ENCODE measurements at places on chromosomes 1 and 21. TPM values are rescaled to one million over a fixed set of nuclear protein-coding genes. Genes with fewer than 3 reads are reported as not detected.
A peak's percentile ranks its signal among the peaks of the same experiment; 100 is the strongest.

GRCh38 chr1:2314273-2314802, 77.0 kb downstream of the MORN1 start:
- H3K27me3 ChIP-seq: no peaks in the 10 kb centered on the region
- peak overlapping the region; percentile 57 for H3K4me3 ChIP-seq
- H3K36me3 ChIP-seq: peaks cover 6% of the 10 kb centered on the region

DNA sequence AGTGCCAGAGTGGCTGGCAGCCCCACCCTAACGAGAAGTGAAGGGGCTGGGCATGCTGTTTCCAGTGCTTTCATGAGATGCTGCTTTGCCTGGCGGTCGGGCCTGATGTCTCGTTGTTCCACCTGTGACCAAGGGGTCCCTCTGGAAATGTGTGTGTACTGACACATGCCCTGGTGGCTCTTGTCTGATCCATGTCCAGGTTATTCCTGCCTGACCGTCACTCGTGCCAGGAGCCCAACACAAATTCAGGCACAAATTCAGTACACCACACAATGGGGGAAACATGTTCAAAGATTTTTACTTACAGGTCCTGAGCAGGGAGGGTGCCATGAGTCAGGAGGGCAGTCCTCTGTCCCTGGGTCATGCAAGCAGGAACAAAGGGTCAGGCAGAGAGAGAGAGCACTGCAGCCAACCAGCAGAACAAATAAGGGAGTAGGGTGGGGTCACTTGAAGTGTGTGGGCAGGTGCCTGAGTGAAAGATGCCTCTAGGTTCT, 76.3 kb downstream of the ADARB1 start:
- no peak for DNase-seq
- H3K27ac ChIP-seq: no peak overlapping the region
- H3K27me3 ChIP-seq: no peaks in the 10 kb centered on the region
- H3K4me3 ChIP-seq: no peak overlapping the region
- peaks cover 32% of the 10 kb centered on the region for H3K4me1 ChIP-seq

DNA sequence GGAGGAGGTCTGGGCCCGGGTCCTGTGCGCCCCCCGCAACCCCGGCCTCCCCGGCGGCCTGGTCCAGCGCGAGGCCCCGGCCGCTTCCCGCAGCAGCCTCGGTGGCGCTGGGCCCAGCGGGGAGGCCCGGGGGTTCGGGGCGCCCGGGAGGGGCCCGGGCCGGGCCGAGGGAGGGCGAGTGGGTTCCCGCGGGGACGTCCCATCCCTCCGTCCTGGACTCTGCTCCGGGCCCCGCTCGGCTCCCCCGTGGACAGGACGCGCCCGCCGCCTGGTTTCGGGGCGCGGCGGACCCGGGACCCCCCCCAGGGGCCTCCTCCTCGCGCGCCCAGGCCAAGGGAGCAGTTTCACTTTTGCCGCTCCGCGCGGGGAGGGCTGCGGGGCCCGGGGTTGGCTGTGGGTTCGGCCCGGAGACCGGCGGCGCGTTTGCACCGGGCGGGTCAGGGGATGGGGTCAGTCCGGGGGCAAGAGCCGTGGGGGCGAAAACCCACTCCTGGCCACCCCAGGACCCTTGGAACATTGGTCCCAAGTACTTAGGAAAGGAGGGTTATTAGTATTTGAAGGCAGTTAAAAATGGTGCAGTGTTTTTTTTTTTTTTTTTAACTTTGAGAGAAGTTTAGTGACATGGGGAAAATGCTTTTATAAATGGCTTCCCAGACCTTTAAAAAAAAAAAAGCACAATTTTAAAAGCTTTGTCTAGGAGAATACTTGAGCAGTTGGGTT, 677 bp downstream of the AGPAT3 start:
- no peaks in the 10 kb centered on the region for H3K27me3 ChIP-seq
- peak overlapping the region; percentile 93 for H3K27ac ChIP-seq
- H3K36me3 ChIP-seq: no peaks in the 10 kb centered on the region

- H3K4me3 ChIP-seq: no peak overlapping the region
- H3K4me1 ChIP-seq: no peaks in the 10 kb centered on the region
- H3K27me3 ChIP-seq: no peaks in the 10 kb centered on the region
Measured at GRCh38 chr21:37827913-37828312, 88.3 kb downstream of the KCNJ6 start.

GRCh38 chr1:197336571-197336970, 68.5 kb downstream of the CRB1 start:
- DNase-seq: no peak
- no peak overlapping the region for H3K4me3 ChIP-seq
- H3K4me1 ChIP-seq: no peaks in the 10 kb centered on the region
- H3K27ac ChIP-seq: no peak overlapping the region
- no peaks in the 10 kb centered on the region for H3K27me3 ChIP-seq
- no peaks in the 10 kb centered on the region for H3K36me3 ChIP-seq

DNA sequence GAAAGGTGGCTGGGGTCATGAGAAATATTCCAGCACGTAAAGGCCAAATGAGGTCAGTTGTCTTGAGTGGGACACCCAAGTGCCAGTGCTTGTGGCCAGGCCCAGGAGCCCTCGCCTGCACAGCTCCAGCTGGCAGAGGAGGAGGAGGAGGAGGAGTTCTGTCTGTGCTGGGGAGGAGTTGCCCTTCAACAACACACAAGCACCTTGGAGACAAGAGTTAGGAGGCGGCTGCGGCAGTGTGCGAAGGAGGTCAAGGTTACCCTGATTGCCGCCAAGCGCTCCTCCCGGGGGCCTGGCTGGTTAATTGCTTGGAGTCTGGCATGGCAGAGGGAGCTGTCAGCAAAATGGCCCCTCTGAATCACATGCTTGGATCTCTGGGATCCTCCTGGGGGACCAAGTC, 45.1 kb downstream of the GRIK3 start:
- DNase-seq: no peak
- no peaks in the 10 kb centered on the region for H3K36me3 ChIP-seq
- H3K27ac ChIP-seq: peak overlapping the region; percentile 56

DNA sequence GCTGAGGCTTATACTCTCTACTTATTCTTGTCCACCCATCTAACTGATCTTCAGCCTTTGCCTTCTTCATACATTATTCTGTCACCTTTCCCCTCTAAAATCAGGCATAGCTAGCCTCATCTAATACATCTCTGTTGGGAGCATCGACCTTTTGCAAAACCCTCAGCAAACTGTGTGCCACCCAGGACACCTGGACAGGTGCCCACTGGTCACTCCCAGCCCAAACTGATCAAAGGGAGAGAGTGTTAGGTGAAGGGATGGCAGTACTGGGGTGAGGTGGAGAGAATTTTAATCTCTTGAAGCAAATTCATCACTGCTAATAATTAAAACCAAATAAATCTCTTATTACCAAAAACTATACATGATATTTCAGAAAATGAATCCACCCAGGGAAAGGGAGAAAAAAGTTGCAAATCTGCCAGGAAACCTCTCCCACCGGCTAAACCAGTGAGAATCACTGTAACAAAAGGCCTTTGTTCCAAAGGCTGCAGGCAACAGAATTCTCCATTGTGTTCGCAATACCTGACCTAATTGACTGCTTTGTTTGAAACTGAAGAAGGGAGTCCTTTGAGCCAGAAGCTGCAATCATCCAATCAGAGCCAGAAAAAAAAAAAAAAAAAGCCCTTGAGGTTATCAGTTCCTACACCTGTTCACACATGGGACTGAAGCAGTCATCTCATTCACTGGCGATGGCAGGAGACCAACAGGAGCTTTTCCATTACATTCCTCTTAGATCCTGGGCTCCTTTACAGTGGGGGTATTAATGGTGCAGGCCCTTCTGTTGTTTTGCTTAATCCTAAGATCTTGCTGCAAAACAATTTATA, 172.6 kb downstream of the APP start:
- no peaks in the 10 kb centered on the region for H3K36me3 ChIP-seq
- DNase-seq: no peak
- H3K27ac ChIP-seq: peak overlapping the region; percentile 45
- H3K4me3 ChIP-seq: no peak overlapping the region

- no peaks in the 10 kb centered on the region for H3K36me3 ChIP-seq
- no peaks in the 10 kb centered on the region for H3K27me3 ChIP-seq
- no peak overlapping the region for H3K4me3 ChIP-seq
- no peak for DNase-seq
- no peaks in the 10 kb centered on the region for H3K4me1 ChIP-seq
- H3K27ac ChIP-seq: peak overlapping the region; percentile 11
Measured at GRCh38 chr1:63343922-63344321, 21.6 kb downstream of the FOXD3 start.

- H3K4me1 ChIP-seq: peaks cover 11% of the 10 kb centered on the region
- peak; percentile 40 for DNase-seq
- no peaks in the 10 kb centered on the region for H3K27me3 ChIP-seq
- peak overlapping the region; percentile 35 for H3K27ac ChIP-seq
Measured at GRCh38 chr1:202553560-202554038, 156.7 kb downstream of the SYT2 start.

The ELF3 gene
- 1.2 TPM for total RNA-seq

The BGLAP gene
- total RNA-seq: not detected

- peaks cover 28% of the 10 kb centered on the region for H3K4me1 ChIP-seq
- H3K36me3 ChIP-seq: peaks cover 38% of the 10 kb centered on the region
- no peak for DNase-seq
Measured at GRCh38 chr21:36059823-36060158, 535 bp downstream of the SETD4 start.

DNA sequence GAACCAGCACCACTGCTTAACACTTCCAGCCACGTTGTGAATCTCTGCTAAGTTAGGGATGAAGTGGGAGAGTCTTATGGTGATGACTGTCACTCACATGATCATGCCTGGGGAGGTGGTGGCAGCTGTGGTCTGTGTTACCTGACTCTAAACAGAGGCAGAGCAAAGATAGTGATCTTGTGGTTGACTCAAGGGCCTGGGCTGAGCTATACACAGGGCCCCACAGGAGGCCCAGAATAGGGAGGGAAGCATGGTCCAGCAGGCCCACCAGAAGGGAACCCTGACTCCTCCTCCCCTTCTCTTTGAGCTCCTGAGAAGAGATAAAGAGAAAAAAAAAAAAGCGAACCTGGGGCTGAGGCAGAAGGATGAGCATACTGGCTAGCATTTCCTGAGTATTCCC, 55.0 kb downstream of the PLXNA2 start:
- no peaks in the 10 kb centered on the region for H3K4me1 ChIP-seq
- no peaks in the 10 kb centered on the region for H3K36me3 ChIP-seq
- DNase-seq: no peak
- H3K27ac ChIP-seq: no peak overlapping the region
- no peak overlapping the region for H3K4me3 ChIP-seq
- H3K27me3 ChIP-seq: no peaks in the 10 kb centered on the region

- H3K4me3 ChIP-seq: no peak overlapping the region
- H3K27me3 ChIP-seq: no peaks in the 10 kb centered on the region
- DNase-seq: peak; percentile 50
- no peaks in the 10 kb centered on the region for H3K36me3 ChIP-seq
Measured at GRCh38 chr1:59947047-59947938, 20.7 kb upstream of the CYP2J2 start.

DNA sequence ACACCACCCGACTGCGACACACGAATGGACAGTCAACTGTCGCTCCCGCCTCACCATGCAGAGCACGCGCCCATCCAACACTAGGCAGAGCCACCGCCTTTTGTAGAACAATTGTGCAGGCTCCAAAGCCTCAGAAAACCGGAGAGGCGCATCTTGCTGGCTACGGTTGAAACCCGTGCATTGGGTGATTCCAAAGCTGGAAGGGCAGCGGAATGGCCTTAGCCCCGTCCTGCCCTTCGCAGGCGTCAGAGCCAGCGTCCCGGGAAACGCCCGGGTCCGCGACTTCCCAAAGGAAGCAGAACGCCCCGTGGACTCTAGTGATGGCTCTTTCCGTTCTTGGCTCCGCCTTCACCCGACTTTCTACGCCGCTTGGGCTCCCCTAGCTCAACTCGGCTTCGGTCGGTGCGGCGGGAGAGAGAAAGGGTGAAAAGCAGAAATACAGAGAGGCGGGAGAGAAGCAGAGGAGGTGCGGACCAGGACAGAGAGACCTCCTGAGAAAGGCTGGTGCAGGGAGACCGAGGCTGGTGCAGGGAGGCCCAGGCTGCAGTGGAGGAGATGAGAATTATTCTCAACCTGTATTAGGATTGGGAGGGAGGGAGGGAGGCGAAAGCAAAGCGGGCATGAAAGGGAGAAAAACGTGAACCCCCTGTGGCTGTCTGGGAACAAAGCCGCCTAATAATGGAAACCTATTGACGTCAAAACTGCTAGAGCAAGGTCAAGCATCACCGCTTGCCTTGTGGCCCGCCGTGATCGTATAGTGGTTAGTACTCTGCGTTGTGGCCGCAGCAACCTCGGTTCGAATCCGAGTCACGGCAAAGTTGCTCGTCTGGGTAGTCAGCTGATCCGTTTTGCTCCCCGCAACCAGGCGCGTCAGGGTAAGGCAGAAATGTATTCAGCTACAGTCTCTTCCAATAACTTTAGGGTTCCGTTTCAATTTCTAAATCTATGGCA, 99.5 kb downstream of the PRKAB2 start:
- no peaks in the 10 kb centered on the region for H3K4me1 ChIP-seq
- H3K36me3 ChIP-seq: no peaks in the 10 kb centered on the region

DNA sequence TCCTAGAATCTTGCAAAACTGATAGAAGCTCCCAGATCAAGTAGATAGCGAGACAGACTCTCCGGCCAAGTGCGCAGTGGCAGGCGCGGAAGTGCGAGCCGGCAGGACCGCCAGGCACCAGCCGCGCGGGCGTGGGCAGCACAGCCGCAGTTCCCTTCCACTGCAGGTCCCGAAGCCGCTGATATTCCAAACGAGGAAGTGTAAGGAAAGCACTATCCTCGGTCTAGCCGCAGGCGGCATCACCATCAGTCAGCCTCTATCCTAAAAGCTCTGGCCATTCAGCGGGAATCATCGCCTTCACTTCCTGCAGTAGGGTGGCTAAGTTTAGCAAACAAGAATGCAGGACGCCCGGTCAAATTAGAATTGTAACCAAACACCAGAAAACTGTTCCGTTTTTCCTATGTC, 710 bp downstream of the GLRX2 start:
- peak; percentile 24 for DNase-seq
- H3K27me3 ChIP-seq: no peaks in the 10 kb centered on the region
- peak overlapping the region; percentile 86 for H3K27ac ChIP-seq
- no peaks in the 10 kb centered on the region for H3K36me3 ChIP-seq

All from tibial nerve (tissue), 4 donors.